ENCODE measurements at places on chromosomes 5 and 9.

DNA sequence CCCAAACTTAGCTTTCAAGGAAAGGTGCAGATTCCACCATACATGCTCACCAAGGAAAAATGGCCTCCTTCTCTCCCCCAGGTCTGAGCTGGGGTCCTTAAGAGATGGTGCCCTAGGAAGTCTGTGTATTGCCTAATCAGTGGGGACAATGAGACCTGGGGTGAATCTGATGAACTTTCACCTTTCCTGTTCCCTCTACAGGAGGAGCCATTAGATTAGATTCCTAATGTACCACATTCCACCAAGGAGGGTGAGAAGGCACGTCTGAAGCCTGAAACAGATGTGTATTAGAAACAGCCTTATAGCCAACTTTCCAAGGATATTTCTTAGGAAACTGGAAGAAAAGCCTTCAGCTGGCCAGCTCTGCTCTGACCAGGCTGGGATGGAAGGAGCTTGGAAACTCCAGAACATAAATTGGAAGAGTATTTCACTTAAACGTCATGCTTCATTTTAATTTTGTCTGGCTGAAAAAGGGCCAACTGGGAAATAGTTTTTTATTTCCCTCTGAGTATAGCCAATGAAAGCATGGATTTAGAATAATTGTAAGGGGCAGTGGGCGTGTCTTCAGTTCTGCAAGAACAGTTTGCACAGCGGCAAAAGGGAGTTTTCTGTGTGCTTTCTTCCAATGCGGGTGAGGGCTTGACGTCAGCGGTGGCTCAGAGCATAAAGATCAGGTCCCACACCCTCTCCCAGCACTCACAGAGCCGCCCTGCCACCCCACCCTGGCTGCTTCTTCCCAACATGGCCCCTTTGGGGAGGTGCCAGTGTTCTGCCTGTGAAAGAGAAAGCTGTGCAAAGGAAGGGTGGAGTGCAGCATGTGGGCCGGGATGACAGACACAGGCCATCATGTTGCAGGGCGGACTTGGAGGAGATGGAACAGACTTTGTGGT is 210.9 kb downstream of the ESM1 start:
- DNase-seq, result no peak

DNA sequence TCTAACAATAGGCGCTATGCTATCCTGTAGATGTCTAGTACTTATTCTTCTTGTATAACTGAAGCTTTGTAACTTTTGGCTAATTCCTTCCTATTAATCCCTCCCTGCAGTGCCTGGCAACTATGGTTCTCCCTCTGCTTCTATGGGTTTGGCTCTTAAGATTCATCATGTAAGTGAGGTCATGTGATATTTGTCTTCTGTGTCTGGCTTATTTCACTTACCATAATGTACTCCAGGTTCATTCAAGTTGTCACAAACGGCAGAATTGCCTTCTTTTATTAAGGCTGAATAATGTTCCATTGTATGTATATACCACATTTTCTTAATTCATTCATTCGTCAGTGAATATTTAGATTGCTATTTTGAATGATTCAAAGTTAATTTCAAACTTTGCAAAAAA is 149.9 kb upstream of the GAS1 start:
- no peak for DNase-seq

- DNase-seq, result no peak
Measured at GRCh38 chr9:99213197-99213596, 8.5 kb downstream of the ALG2 start.

GRCh38 chr5:69493396-69494133 is 975 bp downstream of the OCLN start:
- peak; percentile 19 for DNase-seq

DNA sequence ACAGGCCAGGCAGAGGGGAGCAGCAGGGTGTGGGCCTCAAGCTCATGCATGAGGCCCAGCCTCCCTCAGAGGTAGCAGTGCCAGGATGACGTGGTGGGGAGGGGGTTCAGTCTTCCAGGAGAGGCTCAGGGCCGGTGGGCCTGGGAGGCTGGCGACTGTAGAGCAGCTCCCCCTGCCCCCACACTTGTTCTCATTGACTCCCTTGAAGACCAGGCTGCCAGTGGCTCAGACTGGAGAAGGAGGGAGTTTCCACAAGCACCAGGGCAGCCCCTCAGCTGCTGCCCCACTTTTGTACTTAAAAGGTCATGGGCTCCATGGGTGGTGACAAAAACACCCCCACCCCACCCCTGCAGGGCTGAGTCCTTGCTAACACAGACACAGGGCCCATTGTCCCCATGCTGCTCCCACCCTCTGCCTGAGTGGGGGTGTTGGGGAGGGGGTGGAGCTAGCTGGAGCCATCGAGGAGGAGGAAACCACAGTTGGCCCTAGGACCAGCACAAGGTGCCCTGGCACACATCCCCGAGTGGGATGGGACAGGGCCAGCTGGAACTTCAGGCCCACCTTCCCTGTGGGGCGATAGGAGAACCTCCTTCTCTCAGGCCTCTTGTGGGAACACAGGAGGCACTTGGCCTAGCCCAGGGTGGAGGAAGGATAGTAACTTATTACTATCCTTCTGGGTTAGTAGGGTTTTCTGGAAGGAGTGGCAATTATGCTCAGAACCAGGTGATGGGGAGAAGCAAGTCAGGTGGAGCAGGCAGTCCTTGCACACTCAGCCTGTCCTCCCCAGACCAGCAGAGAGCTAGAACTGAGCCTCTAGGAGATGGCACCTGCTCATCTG is 10.7 kb downstream of the PDLIM4 start:
- no peak for DNase-seq

GRCh38 chr5:15286650-15287049 is 213.3 kb upstream of the FBXL7 start:
- peak; percentile 69 for DNase-seq

DNA sequence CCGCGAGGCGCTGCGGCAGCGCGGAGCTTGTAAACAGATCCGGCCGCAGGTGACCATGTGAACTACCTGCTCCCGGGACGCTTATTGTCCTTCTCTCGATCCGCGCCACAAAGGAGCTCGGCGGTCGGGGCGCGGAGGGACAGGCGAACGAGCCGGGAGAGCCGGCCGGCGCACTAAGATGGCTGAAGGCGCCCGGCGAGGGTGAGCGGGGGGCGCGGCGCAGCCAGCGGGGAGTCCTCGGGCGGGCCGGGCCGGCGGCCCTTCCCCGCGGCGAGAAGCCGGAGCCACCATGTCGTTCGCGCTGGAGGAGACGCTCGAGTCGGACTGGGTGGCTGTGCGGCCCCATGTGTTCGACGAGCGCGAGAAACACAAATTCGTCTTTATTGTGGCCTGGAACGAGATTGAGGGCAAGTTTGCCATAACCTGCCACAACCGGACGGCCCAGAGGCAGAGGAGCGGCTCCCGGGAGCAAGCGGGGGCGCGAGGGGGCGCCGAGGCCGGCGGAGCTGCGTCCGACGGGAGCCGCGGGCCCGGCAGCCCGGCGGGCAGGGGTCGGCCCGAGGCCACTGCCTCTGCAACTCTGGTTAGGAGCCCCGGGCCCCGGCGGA is 535 bp downstream of the JMY start:
- DNase-seq, result no peak

DNA sequence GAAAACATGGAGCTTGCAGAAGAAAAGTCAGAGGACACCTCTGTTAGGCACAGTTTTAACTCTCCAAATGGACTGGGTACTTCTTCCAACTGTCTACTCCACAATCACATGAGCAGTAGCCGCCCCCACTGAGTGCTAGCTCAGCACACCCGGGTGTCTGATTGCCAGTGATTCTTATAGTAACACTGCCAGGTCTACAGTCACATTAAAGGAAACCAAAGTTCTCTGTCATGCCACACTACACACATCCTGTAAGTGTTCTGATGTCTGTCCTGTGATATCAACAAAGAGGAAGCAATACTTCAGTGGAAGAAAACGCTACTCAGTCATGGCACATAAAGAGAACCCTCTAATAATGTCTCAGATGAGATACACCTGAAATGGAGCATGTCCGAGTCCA is at the start of gene HAVCR2:
TSS of gene HAVCR2 (minus strand) at position 69 of the 400 bp plus-strand sequence. CDS start at position 8, 61 bp downstream.
- no peak for DNase-seq

DNA sequence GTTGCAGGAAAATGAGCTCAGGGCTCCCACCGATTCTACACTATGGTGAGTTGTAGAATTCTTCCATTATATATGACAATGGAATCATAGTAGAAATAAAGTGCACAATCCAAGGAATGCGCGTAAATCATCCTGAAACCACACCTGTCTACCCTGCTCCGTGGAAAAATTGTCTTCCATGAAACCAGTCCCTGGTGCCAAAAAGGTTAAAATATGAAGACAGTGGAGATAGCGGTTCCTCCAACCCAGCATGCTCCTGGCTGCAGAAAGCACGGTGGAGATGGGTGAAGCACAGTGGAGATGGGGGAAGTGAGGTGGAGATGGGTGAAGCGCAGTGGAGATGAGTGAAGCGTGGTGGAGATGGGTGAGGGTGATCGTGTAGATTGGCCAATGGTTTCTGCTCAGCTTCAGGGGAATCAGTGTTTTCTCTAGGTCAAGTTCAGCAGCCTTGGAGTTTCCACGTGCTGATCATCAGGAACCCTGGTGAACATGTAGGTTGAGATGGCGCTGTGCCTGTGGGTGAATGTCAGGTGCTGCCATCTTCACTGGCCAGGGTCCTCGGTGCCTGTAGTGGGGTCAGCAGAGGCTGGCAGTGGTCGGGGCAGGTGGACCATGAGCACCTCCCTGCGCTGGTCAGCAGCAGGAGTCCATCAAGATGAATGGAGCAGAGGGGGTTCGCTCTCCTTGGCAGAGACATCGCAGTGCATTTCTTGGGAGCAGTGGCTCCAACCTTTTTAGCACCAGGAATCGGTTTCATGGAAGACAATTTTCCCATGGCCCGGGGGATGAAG is 20.3 kb downstream of the PAEP start:
- no peak for DNase-seq

DNA sequence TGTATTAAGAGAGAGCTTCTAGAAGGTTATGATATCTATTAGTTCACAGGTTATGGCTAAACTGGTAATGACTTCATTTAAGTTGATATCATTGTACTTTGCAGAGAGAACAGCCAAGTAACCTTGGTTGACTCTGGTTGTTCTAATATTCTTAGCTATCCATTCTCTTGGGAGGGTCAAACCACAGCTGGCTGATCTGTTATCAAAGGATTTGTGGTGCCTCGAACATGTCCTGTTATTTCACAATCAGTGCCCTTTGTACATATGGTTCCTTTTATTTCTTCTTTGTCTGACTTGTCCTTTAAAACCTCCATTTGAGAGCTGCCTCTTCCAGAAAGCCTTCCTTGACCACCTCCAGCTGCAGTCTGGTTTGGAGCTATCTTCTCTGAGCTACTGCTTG is 61.7 kb downstream of the PDE8B start:
- no peak for DNase-seq

DNA sequence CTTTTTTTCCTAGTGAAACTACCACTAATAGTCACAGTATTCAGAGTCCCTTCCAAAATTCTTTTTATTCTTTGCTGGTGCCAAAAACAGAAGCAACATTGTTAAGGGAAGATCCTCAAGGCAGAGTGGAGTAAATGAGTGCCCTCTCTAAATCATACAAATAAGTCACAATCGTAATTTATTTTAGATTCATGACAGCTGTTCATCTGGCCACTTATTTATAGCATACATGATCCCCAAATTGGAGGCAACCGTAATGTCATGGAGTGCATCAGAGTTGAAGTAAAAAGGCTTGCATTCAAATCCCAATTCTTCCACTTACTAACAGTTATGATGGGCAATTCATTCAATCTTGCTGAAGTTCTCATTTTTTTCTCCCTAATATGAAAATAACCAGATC is 33.4 kb downstream of the POLK start:
- no peak for DNase-seq

GRCh38 chr9:123058834-123059233 is 25.4 kb downstream of the GPR21 start:
- DNase-seq, result no peak

DNA sequence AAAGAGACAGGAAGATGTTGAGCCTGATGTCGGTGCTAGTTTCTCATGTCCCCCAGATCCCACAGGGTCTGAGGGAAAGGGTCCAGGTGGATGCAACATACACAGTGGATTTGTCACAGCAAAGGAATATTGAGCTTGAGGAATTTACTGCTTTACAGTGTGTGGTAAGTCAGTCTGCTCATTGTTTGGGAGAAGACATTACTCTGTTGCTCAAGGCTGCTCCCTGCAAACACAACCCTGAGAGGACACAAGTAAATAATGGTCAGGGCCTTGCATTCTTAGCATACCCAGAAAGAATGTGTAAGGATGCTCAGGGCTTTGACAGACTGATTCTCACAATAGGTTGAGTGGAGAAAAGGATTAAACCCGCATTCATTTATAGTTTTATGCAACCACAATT is 7.3 kb upstream of the MAN2A1 start:
- no peak for DNase-seq

DNA sequence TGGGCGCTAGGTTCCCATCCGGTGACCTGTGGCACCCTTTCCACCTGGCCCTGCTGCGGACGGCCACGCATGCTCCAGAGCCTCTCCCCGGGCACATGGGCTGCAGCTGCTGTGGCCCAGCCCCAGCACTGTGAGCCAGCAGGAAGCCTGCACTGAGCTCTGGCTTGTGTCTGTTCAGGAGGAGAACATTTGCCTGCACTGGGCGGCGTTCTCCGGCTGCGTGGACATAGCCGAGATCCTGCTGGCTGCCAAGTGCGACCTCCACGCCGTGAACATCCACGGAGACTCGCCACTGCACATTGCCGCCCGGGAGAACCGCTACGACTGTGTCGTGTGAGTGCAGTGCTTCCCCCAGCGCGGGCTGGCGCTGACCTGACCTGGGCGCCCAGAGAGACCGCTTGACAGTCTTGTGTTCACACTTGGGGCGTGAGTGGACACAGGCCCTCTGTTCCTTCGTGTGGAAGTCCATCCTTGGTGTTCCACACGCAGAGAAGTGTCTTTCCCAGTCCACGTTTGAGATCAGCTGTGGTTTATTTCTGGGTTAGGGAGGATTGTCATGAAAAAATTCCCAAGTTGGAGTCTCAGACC is 66.2 kb upstream of the CACNA1B start:
- no peak for DNase-seq

GRCh38 chr5:39216631-39217030 is 2.7 kb downstream of the FYB1 start:
- DNase-seq, result no peak

DNA sequence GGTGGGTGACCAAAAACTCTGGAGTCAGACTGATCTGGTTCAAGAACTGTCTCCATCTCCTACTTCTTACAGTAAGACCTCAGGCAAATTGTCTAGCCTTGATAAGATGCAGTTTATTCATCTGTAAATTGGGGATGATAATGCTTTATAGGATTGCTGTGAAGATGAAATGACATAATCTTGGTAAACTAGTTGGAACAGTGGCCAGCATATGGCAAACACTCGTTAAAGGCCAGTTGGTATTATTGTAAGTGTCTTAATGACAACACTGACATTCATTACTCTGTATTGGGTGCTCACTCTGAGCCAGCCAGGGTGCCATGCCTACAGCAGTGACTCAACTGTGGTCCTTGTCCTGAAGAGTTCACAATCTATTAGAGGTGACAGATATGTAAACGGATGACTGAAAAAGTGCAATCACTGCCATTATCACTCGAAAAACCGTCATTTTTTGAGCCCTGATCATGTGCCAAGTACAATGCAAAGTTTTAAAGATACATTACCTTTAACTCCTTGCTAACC is 84.9 kb upstream of the HSPA9 start:
- DNase-seq, result no peak

- no peak for DNase-seq
Measured at GRCh38 chr5:148268566-148268965, at the start of gene SPINK13. Gene SPINK13, plus strand, starts transcription at chr5:148268794. Its CDS starts 1,279 bp downstream, at chr5:148270073.

- peak; percentile 74 for DNase-seq
Measured at GRCh38 chr9:95025213-95026147, 292.0 kb downstream of the FANCC start.

Measured in G401 (cell line).